ENCODE measurements at places on chromosomes 1 and 21.

- DNase-seq = no peak
Measured at GRCh38 chr1:196007763-196008162, 600.5 kb downstream of the KCNT2 start.

GRCh38 chr1:185670187-185670627 is 64.0 kb upstream of the HMCN1 start:
- peak; percentile 59 for DNase-seq

- DNase-seq = no peak
Measured at GRCh38 chr1:186275822-186276221, 99.2 kb downstream of the TPR start.

DNA sequence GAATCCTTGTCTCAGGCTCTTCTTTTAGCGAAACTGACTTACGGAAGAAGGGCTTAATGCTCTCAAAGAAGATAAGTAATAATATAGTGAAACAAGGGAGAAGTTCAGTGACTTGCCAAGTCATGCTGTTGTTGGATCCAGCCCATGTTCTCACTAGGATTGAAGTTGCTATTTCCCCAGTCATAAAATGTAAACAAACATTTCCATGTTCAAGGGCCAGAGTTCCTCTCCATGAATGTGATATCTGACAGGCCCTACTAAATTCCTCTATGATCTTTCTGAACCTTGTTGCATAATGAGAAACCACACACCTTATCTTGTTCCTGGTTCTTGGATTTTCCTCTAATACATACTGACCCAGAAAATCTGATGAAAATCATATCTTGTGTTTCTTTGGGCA is 876.5 kb upstream of the B3GALT2 start:
- DNase-seq = no peak

GRCh38 chr1:33082575-33083108 is 1.7 kb downstream of the AZIN2 start:
- no peak for DNase-seq

GRCh38 chr21:37367703-37368540 is 1.3 kb downstream of the DYRK1A start:
- DNase-seq = peak; percentile 14

- DNase-seq = no peak
Measured at GRCh38 chr1:12065872-12066271, 2.8 kb downstream of the TNFRSF8 start.

DNA sequence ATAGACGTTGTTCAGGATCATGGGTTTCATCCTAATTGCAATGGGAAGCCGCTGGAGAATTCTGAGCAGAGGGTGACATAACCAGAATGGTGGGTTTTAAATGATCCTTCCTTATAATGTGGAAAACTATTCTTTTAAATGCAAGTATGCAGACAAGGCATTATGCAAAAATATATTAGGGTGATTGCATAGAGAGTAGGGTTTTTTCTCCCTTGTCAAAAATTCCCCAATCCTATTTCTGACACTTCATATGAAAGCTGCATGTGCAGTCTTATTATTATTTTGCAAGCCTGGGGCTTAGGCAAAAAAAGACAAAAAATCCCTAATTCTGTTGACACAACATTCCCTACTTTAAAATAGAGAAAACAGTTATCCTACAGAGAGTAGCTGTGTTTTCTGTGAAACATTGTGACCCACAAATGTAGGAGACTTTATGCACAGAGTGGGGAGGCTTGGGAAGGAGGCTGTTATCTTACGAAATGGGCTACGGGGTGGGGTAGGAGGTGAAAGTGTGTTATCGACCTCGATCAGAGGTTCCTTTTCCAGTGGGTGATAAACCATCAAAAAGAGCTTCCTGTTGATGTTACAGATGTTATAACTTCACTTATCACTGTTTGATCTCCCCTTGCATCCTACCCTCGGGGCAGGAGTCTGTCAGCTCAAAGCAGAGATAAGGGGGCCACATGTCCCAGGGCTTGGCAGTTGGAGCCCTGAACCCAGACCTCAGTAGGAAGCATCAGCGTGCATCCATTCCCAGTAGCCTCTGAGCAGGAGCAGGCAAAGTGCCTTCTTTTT is 27.2 kb downstream of the RHEX start:
- DNase-seq = no peak

GRCh38 chr21:46509741-46510502 is 51.2 kb downstream of the DIP2A start:
- DNase-seq = no peak

GRCh38 chr1:48640836-48641492 is 135.7 kb downstream of the BEND5 start:
- DNase-seq = no peak

- no peak for DNase-seq
Measured at GRCh38 chr1:42003433-42003832, 84.7 kb upstream of the HIVEP3 start.

DNA sequence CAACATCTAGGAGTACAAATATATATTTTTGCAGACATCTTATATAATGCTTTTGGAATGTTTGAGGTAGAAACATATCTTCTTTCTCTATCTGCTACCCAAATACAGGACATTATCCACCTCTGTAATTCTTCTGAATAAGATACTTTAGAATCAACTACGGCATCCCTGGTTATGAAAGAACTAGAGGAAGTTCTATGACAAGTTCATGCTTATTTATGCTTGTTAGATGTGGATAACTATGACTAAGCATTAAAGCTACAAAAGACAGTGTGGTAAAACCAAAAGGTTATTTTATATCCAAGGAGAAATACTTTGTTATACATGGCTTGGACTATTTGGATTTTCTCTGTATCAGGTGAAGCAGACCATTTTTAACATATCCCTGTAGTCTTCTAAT is 894.0 kb downstream of the KCNT2 start:
- DNase-seq = no peak

- DNase-seq = no peak
Measured at GRCh38 chr1:17165823-17166222, 39.1 kb upstream of the PADI1 start.

- DNase-seq = no peak
Measured at GRCh38 chr1:29700491-29700890, 464.2 kb downstream of the PTPRU start.

DNA sequence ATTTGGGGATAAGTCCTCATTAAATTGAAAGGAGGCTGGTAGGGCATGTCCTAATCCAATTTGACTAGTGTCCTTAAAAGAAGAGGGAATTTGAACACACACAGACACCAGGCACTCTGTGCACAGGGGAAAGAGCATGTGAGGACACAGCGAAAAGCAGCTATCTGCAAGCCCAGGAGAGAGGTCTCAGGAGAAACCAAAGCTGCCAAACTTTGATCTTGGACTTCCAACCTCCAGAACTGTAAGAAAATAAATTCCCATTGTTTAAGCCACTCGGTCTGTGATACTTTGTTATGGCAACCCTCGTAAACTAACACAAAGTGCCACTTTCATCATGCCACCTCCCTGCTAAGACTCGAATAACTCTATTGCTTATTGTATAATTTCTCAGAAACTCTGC is 13.8 kb downstream of the PLA2G4A start:
- DNase-seq = no peak

DNA sequence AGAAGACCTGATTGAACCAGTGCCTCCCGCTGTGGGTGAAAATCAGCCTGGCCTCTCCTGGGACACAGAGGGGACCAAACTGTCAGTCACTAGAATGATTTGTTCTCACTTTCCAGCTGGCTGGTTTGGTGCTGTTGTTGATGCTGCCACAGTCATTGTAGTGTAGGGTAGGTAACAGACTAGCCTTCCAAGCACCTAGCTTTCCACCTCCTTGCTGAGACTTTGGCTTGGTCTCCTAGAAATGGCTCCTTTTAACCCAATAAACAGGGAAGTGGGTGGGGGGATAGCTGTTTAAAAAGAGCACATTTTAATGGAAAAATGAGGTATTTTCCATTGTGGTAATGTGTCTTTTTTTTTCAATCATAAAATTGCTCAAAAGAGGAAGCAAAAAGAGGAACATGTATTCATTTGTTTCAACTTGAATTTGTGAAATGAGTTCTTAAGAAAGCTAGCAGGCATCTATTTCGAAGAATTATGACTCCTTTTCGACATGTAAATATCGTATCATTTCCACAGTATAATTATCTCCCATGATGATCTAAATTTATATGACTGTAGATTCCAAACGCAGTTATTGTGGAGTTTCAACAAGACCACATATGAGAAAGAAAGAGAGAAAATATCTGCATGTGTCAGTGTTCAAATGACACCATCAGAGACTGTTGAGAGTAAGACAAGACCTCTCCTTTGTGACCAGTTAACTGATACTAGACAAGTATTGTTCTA is 190.1 kb downstream of the HLX start:
- DNase-seq = no peak

DNA sequence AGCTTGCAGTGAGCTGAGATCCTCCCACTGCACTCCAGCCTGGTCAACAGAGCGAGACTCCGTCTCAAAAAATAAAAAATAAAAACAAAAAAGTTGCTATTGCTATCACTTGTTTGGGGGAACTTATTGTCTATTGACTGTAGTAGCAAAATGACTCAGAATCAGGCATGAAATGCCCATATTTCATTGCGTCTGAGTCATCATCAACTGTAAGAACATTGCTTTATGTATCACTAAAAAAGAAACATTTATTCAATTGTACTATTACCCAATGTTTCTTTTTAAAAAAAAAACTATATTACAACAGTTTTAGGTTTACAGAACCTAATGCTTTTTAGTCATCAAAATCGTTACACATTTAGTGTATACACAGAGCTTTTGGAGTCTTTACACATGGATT is 91.0 kb upstream of the FMN2 start:
- DNase-seq = no peak

DNA sequence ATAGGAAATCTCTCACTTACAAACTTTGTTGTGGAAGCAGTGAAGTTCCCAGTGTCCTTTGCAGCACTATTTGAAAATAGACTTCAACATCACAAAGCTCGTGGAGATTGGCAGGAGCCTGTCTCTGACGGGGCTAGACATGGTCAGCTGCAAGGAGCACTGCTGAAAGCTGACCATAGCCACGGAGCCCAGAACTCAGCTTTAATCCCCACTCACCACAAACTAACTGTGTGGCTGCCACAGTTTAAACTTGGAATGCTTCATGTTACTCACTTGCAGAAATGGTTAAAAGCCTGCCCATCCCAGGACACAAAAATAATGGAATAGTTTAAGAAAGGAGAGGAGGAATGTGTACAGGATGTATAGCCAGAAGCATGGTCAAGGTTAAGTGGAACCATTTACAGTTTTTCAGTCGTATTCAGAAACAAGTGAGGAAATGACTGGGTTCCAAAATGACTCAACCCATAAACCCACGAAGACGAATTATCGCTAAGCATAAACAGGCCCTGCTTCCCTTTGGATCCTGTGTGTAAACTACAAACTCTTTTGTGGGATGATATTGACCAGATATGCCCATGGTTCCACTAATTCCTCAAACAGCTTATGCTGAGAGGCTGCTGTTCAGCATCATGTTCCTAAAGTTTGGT is 18.2 kb downstream of the DNALI1 start:
- no peak for DNase-seq

- no peak for DNase-seq
Measured at GRCh38 chr1:246165826-246166709, 341.0 kb downstream of the SMYD3 start.

GRCh38 chr1:165119086-165119485 is 237.4 kb downstream of the LMX1A start:
- no peak for DNase-seq

- no peak for DNase-seq
Measured at GRCh38 chr1:11461531-11462137, 17.3 kb upstream of the DISP3 start.

DNA sequence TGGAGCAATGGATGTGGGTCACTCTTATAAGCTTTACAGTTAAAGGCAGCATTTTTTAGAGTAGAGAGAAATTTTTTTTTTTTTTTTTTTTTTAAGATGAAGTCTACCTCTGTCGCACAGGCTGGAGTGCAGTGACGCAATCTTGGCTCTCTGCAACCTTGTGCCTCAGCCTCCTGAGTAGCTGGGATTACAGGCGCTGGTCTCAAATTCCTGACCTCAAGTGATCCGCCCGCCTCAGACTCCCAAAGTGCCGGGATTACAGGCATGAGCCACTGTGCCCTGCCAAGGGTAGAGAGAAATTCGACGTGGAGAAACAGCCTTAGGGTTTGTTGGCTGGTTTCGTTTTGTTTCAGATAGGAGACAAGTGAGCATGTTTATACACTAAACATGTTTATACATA is 594.2 kb upstream of the ADAMTS5 start:
- no peak for DNase-seq

DNA sequence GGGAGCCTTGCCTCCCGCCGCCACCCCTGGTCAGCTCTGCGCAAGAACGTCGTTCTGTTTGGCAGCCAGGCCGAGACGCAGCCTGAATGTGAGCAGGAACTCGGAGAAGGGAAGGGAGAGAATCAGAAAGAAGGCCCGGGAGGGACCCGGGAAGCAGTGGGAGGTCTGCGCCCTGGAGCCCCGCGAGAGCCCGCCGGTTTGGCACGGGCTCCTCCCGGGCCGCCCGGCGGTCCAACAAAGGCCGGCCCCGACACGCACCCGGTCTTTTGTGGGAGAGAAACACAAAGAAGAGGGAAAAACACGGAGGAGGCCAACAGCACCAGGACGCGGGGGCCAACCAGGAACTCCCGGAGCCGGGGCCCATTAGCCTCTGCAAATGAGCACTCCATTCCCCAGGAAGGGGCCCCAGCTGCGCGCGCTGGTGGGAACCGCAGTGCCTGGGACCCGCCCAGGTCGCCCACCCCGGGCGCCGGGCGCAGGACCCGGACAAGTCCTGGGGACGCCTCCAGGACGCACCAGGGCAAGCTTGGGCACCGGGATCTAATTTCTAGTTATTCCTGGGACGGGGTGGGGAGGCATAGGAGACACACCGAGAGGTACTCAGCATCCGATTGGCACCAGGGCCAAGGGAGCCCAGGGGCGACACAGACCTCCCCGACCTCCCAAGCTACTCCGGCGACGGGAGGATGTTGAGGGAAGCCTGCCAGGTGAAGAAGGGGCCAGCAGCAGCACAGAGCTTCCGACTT is 2.7 kb upstream of the OLIG2 start:
- DNase-seq = no peak

DNA sequence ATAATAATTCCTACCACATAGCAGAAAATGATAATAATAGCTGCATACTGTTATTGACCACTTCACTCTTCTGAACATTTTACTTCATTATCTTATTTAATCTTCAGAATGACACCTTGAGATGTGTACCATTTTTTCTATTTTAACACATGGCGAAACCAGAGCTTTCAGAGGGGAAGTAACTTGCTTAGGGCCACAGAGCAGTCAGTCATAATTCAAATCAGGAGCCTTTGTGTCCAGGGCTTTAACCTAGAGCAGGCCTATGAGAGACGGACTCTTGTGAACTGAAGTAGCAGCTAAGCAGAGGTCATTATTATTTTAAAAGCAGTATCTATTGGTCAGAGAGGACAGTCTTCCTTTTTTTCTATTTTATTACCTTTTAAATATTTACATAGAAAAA is 114.0 kb downstream of the ROR1 start:
- no peak for DNase-seq

DNA sequence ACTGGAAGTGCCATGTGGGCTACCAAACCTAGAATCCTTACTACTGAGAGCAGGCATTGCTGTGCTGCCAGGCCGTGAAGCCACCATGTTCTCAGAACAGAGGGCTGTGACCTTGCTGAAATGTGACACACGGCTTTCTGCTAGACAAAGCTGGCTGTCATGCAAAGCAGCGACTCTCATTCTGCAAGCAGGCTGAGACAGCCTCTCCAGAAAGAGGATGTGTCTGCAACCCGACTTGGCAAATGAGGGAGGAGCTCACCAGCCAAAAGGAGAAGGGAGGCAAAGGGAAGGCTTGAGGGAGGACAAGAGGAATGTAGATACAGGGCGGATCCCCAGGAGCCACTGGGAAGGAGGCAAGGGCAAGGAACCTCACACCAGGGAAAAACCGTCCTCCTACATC is 85.7 kb upstream of the KRTAP19-8 start:
- no peak for DNase-seq

- no peak for DNase-seq
Measured at GRCh38 chr21:41965045-41965444, 11.2 kb upstream of the C2CD2 start.

All from activated CD4-positive, alpha-beta T cell treated with anti-CD3 and anti-CD28 coated beads, Interleukin-2, amount 50 U/mL, for 1 hour (primary cell).